ENCODE measurements at places on chromosomes 1 and 21. TPM values are rescaled to one million over a fixed set of nuclear protein-coding genes. Genes with fewer than 3 reads are reported as not detected.
A peak's percentile ranks its signal among the peaks of the same experiment; 100 is the strongest.

DNA sequence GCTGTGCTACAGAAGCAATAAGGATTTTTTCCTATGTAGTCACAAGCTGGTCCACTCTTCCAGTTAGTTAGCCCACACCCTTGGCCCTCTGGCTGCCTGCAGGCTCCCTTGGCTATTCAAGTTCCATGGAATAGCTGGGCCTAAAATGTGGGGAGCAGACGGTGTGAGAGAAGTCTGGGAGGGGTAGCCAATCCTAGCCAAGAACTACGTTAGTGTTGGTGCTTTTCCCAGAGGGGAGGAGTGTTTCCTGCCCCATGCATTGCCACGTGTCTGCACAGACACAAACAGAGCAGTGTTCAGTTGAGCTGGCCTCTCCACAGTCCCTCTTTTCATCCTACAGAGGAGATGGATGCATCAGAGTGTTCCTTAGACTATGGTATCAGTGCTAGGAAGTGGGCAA is 59.0 kb upstream of the IPO9 start:
- DNase-seq: no peak

DNA sequence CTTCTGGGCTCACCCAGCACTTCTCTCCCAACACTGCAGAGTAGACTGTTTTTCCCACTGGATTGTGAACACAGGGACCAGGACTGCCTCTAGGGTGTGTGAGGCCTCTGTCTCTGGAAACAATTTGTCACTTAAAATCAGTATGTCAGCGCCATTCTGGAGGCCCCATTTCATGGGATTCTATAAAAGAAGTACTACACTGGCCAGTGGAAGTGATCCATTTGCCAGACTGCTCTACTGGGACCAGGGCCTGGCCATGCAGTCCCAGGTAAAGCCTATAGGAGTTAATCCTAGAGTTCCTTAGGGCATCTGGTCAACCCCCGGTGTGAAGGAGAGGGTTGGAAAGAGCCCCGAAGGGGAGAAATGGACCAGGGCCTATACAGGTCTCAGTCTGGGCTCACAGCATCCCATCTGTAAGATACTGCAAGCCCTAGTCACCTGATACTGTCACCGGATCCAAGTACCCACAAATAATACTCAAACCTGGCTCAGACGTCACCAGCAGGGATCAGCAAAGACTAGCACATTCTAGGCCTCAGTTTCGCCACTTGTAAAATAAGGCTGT is 245.0 kb downstream of the FOXD2 start:
- DNase-seq: peak; percentile 20

DNA sequence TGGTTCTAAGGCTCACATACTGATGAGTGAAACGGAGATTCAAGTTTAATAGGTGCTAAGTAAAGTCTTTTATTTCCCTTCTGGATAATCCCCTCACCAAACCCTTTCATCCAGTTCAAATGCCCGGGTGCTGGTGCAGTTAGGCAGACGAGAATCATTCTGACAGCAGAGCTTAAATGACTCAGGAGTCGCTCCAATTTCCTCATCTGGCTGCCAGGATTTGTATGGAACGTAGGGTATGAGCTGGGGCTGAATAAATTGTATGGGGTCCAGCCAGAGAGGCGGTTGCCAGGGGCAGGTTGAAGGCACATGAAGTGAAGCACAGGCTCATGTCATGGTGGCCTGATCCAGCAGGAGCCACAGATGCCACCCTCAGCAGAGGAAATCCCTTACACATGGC is 76.0 kb downstream of the PAPPA2 start:
- DNase-seq: no peak

DNA sequence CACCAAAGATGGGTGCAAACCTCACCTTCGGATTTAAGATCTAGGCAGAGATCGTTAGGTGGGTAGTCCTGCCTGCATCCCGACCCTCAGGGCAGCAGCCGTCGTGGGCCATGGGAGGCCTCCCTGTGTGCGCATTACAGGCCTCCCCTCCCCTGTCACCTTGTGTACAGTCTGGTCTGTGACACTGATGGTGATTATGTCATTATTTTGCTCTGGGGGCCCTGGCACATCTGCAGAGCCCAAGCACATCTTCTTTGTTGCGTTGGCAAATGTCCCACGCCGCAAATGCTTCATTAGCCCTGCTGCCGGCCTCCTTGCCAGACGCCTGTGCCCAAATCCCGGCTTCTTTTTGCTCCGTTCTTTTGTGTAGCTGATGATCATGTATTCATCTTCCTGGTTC is 31.7 kb downstream of the PROX1 start:
- no peak for DNase-seq

GRCh38 chr1:168719306-168720111 is 9.5 kb downstream of the DPT start:
- no peak for DNase-seq

DNA sequence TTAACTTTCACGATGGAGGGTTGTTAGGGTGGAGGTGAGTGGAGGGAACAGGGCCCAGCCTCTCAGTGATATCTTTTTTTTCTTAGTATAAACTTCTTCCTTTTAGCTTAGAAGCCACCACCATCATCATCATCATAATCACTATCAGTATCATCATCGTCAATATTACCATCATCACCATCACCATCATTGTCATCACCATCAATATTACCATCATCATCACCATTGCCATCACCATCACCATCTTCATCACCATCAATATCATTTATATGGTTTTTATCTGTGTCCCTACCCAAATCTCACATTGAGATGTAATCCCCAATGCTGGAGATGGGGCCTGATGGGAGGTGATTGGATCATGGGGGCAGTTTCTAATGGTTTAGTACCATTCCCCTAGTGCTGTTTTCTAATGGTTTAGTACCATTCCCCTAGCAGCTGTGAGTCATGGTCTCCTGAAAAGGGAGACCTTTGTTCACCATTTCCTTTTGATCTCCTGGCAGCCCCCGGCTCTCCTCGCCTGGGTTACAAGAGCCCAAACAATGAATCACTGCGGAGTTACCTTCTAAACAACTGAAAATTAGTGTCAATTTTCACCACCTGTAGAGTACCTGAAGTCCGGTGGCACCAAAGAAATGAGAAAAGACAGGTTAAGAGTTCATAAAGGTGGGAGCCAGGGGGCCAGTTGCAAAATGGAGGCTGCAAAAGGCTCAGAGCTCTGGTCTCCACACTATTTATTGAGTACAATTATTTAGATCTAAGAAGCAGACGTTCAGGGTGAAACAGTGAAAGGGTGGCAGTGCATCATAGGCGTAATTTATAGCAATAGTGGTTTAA is 3.1 kb upstream of the PLA2G2E start:
- no peak for DNase-seq

DNA sequence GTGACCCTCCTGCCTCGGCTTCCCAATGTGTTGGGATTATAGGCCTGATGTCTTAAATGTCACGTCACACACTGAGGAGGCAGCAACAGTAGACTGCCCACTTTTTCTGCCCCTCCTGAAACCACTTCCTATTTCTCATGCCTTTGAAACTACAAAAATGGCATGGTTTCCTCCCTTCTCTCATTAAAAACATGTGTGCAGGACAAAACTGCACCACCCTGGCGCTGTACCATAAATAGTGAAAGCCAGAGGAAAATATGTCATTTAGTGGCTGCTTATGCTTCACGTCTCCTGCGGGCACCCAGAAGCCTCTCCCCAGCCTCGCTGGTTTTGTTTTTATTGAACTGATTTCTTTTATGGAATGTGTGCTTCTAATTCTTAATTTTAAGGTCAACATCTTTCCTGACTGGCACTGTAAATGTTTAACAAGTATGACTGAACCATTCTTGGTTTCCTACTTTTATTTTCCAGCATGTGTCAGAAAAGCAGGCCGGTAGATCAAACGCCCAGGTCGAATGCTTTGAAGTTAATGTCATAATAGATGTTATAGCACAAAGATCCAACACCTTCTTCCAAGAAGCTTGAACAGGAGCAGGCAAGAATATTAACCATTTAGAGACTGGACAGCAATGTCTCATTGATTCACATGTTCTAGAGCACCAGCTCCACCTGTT is 59.6 kb upstream of the C1orf87 start:
- DNase-seq: no peak

DNA sequence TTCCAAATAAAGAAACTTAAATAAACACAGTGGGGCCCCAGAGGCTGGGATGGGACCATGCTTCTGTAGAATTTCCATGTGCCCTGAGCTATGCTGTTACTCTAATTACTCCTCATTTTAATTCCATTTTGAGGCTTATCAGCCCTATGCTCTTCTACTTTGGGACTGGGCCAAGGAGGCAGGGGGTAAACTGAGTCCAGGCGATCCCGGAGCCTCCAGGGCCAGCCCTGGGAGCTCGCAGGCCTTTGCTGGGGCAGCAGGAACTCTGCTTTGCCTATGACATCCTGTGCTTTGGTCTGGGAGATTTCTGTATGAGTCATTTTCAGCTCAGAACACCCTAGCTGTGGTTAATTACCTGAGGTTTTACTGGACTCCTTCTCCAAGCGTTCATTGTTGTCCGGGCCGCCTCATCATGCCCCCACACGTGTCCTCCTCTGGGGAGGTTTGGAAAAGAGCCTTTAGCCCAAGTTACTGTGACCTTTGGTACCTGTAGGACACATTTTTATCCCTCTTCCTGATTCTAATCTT is 95.7 kb downstream of the RHOU start:
- DNase-seq: no peak

GRCh38 chr1:8416881-8417280 is 99.0 kb downstream of the SLC45A1 start:
- DNase-seq: no peak

DNA sequence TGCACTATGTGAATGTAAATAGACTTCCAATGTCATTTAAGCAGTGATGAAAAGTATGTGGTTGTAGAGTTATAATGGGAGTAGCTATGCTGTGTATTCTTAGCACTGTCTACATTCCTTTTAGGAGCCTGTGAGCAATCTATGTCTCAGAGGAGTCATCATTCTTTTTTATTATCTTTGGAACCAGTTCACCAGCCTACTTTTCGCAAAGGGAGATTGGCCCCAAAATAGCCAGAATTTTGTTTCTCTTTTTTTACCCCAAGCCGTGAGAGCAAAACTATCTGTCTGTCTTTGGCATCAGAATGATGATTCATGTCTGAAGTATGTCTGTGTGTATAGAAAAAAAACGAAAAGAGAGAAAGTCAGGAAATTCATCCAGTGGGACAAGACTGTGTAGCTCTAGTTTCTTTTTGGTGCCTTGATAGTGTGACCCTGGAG is 44.2 kb downstream of the OSBPL9 start:
- DNase-seq: no peak

- peak; percentile 62 for DNase-seq
Measured at GRCh38 chr1:228072658-228073043, 9.9 kb upstream of the ARF1 start.

GRCh38 chr1:39901714-39902459 is at the start of gene MYCL:
TSS of gene MYCL (minus strand) at chr1:39901917. CDS start at chr1:39901434, 483 bp downstream.
- DNase-seq: peak; percentile 92

DNA sequence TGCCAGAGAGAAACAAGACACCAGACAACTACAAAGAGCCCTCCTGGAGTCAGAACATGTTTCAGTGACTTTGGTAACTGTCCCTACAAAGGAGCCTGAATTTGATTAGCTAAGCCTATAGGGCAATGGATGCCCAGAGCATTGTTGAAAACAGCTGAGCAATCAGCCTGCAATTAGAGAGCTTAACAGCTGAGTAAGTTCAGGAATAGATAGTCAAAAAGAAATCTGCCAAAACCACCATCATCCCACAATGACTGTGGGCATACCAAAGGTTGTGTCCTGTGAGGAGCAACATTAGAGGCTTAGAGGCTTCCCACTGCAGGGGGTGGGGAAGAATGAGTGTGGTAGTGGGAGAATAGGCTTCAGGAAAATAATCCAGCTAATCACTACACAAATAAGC is 32.1 kb downstream of the SH3BP5L start:
- no peak for DNase-seq

- DNase-seq: no peak
Measured at GRCh38 chr21:17442165-17442564, 70.7 kb upstream of the CXADR start.

DNA sequence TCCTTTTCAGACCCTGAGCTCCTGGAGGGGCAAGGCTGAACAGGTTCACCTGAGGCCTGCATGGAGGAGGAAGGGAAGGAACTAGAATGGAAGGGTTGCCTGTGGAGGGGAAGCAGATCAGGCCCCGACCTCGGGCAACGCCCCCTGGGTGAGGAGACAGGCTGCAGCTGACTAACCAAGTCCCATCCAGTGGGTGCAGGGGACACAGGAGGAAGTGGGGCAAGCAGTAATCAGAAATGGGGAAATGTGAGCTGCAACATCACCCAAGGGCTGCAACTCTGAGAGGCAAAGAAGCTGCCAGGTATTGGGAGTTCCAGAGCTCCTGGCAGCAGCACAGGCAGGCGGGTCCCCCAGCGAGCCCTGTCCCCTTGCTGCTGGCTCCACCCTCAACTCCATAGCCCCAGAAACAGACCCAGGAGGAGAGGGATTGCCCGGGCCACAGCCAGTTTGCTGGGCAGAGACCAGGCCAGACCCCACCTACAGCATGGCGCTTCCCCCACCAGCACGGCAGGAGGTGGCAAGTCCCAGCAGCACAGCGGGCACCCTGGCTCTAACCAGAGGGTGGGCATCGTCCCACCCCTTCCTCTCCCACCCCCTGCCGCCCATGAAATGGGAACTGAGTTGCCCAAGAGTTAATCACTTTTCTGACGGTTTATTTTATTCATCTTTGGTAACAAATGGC is 38.5 kb downstream of the MRPL37 start:
- DNase-seq: no peak

DNA sequence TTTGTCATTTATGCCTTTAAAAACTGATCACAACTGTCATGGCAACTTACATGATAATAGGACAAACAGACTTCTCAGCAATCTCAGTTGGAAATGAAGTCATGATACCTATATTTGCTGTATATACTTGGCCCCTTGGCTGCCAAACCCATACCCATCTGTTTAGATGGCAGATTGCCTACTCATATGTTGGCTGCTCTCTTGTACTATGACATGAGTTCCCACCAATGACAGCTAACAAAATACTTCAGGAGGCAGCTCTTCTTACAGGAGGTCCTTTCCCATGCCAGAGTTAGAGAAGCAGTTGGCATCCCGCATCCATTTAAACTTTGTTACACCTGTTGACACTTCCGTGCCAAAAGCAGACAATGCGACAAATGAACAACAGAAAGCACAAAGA is 603.1 kb upstream of the ADGRL2 start:
- no peak for DNase-seq

DNA sequence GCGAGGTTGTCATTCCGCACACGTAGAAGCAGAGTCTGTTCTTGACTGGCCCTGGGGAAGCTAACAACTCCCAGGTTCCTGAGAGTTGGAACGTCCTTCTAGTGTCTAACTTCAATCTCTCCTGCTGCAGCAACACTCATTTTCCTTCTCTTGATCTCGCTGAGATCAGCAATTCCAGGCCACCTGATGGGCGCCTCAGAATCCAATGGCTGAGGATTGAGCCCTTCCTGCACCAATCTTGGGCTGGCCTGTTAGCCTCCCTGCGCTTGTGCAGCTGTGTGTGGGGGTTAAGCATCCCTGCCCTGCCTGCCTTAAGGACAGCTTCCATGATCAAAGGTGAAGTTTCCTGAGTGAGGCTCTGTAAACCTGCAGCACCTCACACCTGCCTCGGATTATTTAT is 87.9 kb downstream of the SYT2 start:
- DNase-seq: peak; percentile 19

- no peak for DNase-seq
Measured at GRCh38 chr1:231610388-231610787, 16.2 kb upstream of the DISC1 start.

BOLA1 gene
- total RNA-seq: 22.6 TPM

RIPK4 gene
- total RNA-seq: not detected

RGS7 gene
- total RNA-seq: 0.49 TPM

CRYAA gene
- not detected for total RNA-seq

DCST2 gene
- not detected for total RNA-seq

IGSF9 gene
- total RNA-seq: 1.2 TPM

MAGOH gene
- total RNA-seq: 26.7 TPM

NUF2 gene
- total RNA-seq: 4.7 TPM

OR2L2 gene
- total RNA-seq: 1.8 TPM

PTPN22 gene
- total RNA-seq: 25.5 TPM

PLA2G2C gene
- not detected for total RNA-seq

LRRC3 gene
- 1.3 TPM for total RNA-seq

ARHGEF19 gene
- total RNA-seq: 12.9 TPM

SLC2A5 gene
- total RNA-seq: 5.3 TPM
